ENCODE measurements at places on chromosomes 6 and 20. TPM values are rescaled to one million over a fixed set of nuclear protein-coding genes. Genes with fewer than 3 reads are reported as not detected.

IER3 gene
- 99.0 TPM for total RNA-seq

PCSK2 gene
- total RNA-seq = 0.37 TPM

BTNL2 gene
- total RNA-seq = not detected

NOTCH4 gene
- 50.7 TPM for total RNA-seq

TCP11 gene
- not detected for total RNA-seq

OVOL2 gene
- total RNA-seq = not detected

DNA sequence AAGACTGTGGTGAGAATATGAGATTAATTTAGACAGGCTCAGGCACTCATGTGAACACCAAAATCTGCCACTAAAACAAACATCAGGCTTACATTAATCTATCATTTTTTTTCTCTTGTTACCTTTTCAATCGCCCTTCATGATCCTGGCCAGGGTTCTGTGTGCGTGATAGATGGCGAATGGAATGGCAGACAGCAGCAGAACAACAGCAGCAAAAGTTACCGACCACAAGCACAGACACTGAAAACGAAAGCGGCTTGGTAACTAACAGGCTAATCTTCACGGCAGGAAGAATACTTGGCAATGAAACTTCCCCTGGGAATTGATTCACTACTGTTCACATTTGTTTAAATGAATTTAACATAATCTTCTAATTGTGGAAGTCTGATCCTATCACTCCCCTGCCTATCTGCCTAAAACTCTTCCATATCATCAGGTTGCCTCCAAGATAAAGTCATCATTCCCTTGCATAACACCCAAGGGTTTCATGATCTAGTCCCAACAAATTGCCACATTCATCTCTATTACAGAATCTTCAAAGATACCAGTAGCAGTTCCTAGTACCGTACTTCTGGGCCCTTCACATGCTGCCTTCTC, 28.7 kb downstream of the PTPRK start:
- peak; percentile 45 for DNase-seq

- no peak for DNase-seq
These were observed 6.0 kb downstream of the NOX3 start for GRCh38 chr6:155449450-155450239.

DNA sequence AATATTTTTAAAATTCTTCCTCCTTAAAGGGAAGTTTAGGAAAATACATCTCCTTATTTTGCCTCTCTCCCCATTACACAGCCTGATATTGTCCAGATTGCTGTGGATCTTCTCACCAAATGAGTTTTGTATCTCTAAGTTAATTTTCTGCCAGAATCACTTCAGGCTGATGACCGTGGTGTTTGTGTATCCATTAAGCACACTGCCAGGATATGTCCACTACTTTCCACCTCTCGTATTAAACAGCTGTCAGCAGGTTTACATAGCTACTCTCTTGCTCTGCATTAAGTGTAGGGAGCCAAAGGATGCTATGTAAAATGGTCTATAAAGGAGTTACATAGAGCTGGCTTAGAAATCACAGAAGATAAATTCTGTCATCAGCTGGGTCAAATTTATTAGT, 201.1 kb downstream of the ZFAND3 start:
- no peak for DNase-seq

DNA sequence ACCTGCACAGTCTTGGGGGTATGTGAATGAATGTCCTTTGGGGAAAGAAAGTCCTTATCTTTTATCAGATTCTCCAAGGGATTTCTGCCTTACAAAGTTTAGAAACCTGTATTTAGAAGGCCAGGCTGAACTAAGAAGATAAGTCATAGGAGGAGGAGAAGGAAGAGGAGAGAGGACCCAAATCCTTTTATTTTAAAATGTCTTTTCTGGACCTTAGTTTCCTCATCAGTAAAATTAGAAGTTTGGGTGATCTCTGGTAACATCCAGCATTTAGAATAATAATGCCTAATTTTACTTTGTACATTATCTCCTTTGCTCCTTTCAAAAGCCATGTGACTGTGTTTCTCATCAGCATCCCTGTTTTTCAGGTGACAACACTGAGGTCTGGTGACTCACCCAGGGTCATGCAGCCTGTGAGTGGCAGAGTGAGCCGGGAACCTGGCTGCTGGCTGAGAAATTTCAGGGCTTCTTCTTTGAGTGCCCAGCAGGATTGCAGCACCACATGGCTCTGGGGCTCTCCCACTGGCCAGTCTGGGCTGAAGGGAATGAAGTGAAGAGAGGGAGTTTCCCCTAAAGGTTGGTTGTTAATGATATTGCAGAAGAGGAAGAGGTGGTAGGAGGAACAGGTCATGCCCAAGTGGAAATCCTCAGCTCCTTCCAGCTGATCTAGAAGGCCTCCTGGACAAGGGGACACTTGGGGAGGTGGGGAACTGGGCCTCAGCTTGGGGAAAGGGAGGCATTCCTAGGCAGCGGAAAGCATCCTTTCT, 34.0 kb downstream of the VEGFA start:
- DNase-seq = no peak

GRCh38 chr20:43955062-43955749, 40.6 kb downstream of the TOX2 start:
- DNase-seq = no peak

GRCh38 chr6:14664621-14665315, 547.2 kb downstream of the CD83 start:
- DNase-seq = no peak

DNA sequence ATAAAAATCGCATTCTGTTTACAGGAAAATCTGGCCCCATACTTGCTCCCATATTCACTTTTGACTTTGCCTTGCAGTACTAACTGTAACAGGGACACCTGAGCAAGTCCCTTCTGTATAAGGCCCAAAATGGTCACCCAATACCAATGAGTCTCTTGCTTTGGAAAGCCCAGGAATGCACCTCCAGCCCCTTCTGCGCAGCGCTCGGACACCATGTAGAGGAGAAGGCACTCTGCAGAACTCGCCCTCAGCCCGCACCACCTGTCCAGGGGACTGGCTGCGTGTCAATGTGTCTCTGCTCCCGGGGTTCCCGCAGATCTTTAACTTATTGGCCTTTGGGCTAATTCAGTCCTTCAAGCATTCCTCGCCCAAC, 746 bp upstream of the PRND start:
- DNase-seq = no peak

GRCh38 chr6:18207438-18207837, 52.2 kb downstream of the KDM1B start:
- DNase-seq = no peak

GRCh38 chr20:62603021-62603906, 39.0 kb upstream of the SLCO4A1 start:
- peak; percentile 86 for DNase-seq

DNA sequence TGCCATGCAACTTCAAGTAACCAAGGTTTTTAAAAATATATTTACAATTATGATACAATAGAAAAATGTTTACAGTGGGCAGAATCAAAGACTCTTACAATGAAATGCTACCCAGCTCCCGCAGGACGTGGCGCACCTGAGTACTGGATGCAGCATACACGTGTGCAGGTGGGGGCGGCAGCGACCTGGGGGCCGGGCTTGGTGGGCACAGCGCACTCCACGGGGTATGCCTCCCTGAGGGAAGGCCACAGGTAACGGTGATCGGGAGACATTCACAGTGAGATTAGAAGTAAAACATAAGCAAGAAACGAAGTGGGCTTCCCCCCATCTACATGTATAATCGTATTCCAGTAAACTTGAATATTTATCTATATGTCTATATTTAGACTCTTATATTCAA, 54.2 kb downstream of the WDR27 start:
- no peak for DNase-seq

DNA sequence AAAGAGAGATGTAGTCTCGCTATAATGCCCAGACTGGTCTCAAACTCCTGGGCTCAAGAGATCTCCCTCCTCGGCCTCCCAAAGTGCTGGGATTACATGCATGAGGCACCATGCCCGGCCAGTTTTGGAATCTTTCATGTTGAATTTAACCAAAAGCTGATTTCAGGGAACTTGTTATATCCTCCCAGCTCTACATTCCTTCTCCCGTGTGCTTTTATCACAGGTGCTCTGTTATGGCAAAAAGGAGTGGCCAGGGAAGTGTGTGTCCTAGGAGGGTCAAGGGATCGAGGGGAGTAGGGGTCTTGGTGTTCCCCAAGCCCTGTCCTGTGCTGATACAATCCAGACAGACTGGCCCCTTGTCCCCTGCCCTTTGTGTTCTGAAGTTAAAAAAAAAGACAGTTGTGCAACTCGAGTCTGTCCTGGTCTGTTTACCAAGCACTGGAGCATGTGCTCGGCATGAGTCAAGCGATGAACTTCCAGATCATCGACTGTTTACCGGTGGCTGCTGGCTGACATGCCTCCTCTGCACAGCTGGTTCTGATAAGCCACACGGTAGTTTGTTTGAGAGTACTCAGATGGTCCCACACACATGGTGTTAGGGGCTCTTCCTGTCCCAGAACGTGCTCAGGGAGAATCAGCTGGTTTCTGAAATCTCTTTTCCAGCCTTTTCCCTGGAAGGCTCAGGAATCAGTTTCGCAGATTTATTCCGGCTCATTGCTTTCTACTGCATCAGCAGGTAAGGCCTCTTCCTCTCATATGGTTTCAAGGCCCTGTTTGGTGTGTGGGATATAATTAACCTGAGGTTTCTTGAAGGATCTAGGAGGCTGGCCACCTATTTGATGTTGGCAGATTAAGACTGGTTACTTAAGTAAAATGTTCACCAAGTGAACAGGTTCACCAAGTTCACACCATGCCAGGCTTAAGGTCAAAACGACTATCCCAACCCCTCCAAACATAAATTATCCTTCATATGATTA, 52.6 kb upstream of the NAA20 start:
- DNase-seq = peak; percentile 57

DNA sequence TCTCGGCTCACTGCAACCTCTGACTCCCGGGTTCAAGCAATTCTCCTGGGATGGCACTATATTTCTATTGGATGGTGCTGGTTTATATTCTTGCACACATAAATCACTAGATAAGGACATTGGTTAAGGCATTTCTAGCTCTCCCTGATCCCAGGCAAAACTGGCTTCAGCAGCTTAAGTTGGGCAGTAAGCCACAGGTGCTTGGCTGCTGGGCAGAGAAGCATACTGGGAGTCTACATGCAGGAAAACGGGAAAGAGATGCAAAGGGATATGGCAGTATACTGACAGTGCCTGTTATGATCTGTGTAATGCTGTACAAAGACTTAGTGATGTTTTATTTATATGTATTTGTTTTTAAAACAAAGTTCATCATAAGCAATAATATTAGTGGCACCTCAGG, 33.3 kb upstream of the ZFP64 start:
- no peak for DNase-seq

DNA sequence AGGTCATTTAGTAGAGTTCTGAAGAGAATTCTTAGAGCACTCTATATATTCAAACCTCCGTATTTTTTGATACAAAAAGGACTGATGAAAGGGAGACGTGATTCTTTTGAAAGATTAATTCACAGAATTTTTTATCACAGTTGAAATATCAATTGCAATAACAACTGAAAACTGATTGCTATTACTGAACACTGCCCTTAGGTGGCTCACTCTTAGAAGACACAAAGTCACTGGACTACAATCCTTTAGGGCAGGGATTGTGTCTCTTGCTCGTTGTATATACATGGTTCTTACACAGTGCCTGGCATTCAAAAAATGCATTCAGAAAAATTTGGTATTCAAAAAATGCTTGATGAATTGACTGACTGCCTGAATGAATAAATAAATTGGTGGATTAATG, 17.1 kb upstream of the CALHM6 start:
- no peak for DNase-seq

Measured in heart left ventricle (tissue), 16 donors.